ENCODE measurements at places on chromosomes 12 and 14. TPM values are rescaled to one million over a fixed set of nuclear protein-coding genes. Genes with fewer than 3 reads are reported as not detected.

DNA sequence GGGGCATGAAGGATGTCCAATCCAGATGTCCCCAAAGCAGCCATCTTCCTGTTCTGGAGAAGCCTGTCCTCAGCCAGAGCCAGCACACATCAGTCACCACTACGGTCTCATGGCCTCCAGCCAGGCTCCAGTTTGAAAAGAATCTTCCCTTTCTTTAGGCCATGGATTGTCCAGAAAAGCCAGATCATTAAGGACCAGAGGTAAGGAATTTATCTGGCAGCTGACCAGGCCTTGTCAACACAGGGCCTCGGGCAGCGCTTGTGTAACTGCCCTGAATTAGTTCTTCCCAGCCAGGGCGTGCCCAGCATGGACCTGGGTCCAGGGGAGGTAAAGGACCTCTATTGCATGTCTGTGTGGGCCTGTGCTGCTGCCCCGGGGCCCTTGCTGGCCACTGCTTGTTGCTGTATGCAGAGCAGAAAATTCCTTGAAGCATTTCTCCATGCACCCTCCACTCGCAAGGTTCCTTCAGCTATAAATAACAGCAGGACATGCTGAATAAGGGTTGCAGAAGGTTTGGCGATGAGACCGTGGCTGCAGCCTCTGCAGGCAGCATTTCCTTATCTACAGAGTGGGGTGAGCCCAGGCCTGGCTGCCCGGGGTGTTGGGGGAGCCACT is 21.7 kb upstream of the VPS37B start:
- DNase-seq, result peak; percentile 65

GRCh38 chr14:98069712-98070171 is 1202.3 kb downstream of the BCL11B start:
- DNase-seq, result peak; percentile 14

DNA sequence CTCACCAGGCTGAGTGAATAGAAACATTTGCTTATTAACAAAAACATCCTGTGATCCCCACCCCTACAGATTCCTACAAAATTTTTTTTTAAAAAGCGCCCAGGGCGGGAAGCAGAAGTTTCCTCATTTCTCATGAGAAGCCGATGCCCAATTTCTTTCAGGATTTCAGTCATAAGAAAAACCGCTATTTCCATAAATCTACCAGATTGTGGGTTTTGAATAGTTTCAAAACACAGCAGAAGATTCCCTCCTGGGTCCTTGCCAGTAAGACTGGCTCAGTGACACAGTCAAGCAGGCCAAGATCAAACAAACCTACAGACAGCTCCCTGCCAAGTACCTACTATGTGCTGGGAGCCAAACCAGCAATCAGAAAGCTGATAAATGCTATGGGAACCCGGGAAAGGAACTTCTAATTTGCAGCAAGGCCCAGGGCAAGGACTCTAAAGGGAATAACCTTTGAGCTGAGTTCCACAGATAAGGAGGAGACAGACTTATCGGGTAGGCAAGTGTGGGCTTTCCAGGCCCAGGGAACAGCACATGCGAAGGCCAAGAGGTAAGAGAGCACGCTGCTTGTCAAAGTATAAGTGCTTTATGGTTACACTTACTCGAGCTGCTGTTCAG is 68.7 kb downstream of the CCDC88C start:
- no peak for DNase-seq

DNA sequence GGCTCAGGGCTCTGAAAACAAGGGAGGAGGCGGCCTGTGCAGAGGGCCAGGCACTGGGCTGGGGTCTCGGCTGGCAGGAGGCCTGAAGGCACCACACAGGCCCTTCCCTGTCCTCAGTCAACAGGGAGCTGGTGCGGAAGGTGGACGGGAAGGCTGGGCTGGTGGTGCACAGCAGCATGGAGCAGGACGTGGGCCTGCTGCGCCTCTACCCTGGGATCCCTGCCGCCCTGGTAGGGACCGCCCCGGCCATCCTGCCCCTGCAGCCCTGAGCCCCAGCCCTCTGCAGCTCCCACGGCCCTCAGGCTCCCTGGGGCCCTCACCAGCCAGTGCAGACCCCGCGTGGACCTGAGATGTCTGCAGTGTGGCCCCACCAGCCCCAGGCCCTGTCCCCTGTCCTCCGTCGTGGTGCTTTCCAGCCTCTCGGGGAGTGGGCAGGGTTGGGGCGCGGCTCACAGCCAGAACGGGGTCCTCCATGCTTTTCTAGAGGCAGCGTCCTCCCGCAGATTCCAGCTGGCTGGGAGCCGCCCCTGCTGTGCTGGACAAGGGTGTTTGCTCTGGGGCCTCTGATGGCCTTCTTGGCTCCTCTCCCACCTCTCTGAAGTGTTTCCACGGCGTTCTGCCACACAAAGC is 18.1 kb downstream of the ASPG start:
- no peak for DNase-seq

GRCh38 chr12:13008741-13009380 is 8.8 kb upstream of the HEBP1 start:
- no peak for DNase-seq

DNA sequence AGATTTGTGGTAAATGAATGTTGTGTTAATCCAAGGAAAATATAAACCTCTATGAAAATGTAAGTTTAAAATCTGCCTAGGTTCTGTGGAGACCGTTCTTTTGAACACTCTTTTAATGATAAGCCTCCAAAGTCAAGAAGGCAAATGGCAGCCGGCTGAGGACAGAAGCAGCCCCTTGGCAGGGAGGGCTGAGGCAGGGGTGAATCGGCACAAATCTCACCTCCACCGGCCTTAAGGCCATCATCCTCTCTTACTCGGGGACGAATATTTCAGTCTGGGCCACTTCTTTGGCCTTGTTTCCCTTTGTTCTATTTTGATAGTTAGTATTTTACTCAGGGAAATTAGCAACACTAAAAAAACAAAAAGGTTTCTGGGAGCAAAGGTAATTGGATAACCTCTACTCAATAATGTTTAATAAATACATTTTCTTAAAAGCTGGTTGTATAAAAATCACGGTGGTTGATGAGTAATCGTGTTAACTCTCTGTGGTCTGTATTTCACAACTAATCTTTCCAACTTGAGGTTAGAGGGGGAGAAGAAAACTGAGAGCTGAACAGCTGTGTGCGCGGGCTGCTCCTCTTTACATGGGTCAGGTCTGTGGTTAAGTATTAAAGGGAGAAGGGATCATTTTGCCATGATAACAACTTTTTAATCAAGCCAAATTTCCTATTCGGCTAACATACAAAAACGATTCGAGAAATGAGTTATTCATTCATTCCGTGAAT is 18.6 kb downstream of the LGMN start:
- DNase-seq, result no peak

DNA sequence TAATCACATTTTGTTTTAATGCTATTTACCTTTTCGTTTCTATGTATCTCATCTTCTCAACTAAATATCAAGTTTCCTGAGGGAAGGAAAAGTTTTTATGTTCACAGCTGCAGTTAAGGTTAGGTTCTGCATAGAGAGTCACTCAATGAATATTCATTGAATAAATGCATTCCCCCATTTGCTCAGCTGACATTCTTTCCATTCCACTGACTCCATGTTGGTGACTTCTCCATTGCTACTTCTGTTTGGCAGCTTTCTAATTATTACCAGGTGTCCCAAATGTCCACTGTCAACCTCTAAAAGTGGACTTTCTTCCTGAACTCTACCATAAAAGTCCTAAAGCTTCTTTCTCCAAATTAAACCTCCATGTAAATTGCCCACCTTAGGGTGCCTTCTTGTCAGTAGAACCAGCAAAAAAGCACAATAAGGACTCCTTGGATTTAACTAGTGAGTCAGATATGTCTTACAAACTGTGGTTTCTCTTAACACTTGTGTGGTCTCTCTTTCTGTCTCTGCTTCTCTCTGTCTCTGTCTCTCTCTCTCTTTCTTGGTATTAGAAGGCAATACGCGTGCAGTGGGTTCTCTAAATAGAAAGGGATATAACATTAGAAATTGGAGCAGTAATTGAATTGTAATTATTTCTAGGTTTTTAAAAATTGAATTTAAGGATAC is 85.9 kb downstream of the TMEM117 start:
- DNase-seq, result no peak

Gene TAS2R9
- total RNA-seq, result not detected

Gene KRT79
- total RNA-seq, result not detected

Gene ANKRD33
- not detected for total RNA-seq

Gene EAPP
- 27.8 TPM for total RNA-seq

Gene PPP1R1A
- total RNA-seq, result 51.4 TPM

Gene DPPA3
- not detected for total RNA-seq

Data from body of pancreas (tissue), 4 donors.